ENCODE measurements at places on chromosomes 2 and 18.

DNA sequence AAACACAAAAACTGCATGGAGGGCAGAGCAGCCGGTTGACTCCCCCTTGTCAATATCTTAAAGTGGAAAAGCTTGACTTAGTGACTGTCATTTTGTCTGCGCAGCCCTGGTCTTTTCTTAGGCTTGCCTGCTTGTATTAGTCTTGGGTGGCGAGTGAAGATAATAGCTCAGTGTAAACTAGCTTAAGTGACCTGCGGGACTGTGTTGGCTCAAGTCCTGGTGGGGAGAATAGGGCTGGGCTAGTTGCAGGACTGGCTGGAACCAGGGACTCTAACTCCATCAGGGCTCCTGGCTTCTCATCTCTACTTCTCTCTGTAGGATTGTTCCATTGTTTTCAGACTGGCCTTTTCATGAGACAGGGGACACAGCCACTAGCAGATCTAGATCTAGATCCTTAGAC, 8.1 kb upstream of the ATG16L1 start:
- DNase-seq: no peak

DNA sequence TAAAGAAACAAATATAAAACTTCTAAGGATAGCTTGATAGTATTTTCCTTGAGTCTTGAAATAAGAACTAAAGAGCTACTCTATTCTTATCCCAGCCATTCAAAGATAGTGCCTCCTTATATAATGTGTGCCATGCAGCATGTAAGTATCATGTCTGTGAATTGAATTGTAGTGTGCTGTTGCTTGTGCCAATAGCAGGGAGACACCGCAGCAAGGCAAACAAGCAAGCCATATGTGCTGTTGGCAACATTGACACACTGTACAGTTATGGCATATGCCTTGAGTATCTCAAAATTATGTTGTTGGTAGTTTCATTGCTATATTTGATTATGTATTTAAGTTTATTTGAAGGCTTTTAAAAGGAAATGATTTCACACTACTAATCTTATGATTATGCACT, 58.2 kb downstream of the ERBB4 start:
- DNase-seq: no peak

DNA sequence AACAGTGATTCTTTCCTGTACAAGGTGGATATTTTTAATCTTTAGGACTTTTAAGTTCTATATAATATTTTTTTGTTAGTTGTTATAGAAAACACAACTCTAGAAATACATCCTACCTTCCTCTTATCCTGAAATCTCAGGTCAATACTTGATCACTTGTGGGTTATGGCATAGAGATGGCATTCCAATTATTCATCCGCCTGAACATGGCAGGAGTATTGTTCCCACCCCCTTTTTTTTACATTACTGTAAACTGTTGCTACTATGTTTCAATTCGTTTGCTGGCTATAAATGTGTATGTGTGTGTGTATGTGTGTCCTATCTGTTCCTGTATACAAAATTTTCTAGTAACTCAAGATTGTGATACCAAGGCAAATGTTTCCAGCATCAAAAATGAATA, 43.3 kb upstream of the FN1 start:
- no peak for DNase-seq

GRCh38 chr2:83956991-83957390, 502.1 kb downstream of the SUCLG1 start:
- DNase-seq: no peak

DNA sequence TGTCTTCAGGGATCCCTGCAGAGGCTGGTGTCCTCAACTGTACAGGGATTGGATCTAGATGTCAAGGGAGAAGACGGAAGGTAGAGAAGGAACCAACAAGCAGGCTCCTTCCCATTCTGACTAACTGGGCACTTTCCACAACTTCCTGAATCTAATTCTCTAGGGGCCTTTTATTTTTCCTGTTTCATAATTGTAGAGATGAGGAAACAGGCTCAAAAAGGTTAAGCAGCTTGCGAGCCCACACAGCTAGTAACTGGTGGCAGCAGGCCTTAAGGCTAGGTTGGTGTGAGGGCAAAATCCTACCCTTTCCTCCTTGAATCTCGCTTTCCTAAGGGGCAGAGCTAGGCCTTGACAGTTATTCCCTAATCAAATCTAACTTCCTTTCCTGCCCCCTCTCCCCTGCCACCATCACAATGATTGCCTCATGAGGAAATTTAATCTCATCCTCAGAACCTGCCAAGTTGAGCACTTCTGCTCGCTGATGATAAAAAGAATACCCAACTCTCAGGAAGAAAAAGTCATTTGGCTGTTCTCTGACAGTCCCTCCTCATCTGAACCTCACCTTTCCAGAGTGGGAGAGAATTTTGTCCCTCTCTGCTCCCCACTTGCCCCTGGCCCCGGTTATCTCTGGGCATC, 35.7 kb upstream of the POLE4 start:
- DNase-seq: no peak

DNA sequence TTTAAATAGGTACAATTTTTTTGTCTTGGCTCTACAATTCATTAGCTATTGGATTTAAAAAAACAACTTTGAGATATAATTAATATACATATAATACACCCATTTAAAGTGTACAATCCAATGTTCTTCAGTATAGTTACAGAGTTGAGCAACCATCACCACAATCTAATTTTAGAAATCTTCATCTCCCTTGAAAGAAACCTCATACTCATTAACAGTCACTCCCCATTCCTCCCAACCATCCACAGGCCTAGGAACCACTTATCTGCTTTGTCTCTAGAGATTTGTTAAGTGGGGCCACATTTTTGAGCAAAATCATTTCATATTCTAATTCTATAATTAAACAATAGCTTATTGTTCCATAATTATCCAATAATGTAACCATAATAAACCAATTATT, 32.6 kb downstream of the MRPL33 start:
- no peak for DNase-seq

DNA sequence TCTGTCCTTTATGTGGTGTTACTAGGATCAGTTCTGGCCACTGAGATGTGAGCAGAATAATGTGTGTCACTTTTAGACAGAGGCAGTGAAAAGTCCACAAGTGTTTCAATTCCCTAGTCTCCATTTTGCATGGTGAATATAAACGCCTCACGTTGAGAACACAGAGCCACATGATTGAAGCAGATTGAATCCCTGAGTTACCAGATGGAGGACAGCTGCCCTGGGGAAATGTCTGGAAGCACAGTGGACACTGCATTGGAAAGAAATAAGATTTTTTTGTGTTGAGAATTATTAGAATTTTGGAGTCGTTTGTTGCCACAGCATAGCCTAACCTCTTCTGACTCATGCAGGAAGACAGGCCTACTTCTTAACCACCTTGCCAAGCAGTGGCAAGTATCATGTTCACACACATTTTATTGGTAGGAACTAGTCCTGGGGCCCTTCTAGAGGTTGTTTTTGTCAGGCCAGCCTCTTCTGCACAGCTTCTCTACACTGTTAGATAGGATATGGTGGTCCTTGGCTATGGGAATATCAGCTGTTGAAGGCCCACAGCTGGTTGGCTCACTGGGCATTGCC, 188.6 kb downstream of the TMEM182 start:
- no peak for DNase-seq

DNA sequence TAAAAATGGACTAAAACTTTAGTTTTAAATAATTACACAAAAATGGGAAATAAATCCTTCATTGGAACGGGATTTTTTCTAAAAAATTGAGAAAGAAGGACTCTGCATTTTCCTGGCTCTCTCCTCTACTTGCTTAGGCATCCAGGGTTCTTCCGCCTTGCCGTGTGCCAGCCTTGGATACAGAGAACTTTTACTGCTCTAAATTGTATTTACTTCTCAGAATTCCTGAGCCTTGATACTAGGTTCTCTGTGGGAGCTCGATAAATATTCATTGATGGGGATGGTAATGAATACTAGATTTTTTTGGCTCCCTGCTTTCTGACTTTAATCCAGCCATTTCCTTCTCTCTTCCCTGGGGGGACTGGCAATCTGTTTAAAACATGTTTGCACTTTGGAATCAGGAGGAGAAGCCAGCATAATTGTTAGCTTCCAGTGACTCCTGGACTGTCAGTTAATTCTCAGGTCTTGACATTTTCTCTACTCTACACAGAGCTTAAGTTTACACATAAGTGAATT, 746.1 kb upstream of the LRRTM1 start:
- DNase-seq: no peak

GRCh38 chr2:237181844-237182243, 96.2 kb downstream of the COPS8 start:
- DNase-seq: no peak

GRCh38 chr2:108573061-108573460, 38.8 kb downstream of the LIMS1 start:
- no peak for DNase-seq

DNA sequence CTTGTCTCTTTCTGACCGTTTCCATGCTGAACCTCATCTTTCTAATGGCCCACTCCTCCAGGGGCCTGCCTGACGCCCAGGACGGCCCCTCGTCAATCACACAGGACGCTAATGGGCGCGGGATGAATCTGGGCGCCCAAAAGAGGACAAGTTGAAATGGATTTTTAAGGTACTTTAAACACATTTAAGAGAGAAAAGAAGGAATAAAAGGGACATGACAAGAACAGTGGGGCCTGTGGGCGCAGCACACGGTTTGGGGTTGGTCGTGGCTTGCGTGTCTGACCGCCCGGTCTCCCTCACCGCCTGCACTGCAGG, 607 bp upstream of the UBE2F start:
- no peak for DNase-seq

GRCh38 chr2:85355073-85355410, 473 bp downstream of the ELMOD3 start:
- DNase-seq: no peak

DNA sequence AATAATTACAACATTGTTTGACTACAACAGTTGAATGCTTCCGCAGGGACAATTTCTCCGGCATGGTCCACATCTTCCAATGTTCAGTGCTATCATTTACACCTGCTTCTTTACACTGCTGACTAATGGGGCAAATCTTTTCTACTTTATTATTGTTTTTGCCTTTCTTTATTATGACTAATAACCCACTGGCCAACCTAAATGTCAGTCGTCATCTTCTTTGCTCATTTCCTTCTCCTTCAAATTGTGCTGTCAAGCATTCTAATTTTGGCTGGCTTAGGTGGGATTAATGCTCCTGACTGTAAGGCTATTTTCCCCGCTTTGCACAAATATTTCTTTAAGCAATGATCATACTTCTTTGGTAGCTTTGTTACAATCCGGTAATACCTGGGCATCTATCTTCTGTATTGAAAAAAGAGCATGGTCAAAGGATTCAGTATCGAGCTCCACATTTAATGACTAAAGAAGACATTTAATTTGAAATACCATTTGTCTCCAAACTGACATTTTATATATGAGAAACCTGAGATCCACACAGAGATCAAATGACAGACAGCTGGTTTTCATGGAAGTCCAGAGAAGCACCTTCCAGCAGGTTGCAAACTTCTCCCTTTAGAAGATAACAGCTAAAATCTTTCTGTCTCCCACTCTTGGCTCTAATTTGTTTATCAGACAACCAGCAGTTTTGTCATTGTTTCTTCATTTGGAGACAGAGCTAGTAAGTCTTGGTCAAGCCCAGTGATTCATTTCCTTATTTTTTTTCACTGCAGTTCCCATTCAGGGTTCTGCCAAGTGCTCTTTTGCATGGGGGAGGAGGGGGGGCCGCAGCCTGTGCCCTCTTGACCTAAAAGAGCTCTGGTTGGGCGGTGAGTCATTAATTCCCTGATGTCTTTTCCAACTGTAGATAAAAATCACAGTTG, 132.9 kb downstream of the SOCS6 start:
- no peak for DNase-seq

- no peak for DNase-seq
Measured at GRCh38 chr2:52327641-52328040, 1295.7 kb upstream of the NRXN1 start.

- peak; percentile 44 for DNase-seq
Measured at GRCh38 chr18:48952287-48953103, 1.7 kb upstream of the SMAD7 start.

DNA sequence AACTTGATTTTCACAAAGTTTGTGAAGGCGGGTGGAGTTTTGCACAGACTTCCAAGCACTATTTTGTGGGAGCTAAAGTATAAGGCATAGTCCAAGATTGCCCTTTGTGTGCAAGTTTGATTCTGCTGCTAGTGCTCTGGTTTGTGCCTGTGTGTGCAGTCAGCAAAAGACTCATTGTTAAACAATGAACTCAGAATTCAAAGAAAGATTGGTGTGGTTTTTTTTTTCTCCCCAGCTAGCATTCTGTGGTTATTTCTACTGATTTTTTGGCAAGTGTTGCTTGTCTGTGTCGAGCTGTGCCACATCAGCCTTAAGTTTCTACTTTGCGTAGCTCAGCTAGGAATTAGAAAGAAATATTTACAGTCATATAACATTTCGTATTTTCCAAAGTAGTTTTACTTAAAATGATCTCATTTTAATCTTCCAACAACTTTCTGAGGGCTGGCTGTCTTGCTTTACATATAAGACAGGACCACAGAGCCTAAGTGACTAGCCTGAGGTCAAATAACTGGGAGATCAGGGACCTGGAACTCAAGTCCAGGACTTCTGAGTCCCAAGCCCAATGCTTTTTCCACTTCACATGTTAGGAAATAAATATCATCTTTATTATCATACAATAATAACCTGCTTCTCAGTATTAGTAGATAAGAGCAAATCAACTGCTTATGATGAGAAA, 69.8 kb downstream of the BABAM2 start:
- DNase-seq: no peak

- DNase-seq: no peak
Measured at GRCh38 chr2:67340133-67341011, 56.8 kb upstream of the ETAA1 start.

DNA sequence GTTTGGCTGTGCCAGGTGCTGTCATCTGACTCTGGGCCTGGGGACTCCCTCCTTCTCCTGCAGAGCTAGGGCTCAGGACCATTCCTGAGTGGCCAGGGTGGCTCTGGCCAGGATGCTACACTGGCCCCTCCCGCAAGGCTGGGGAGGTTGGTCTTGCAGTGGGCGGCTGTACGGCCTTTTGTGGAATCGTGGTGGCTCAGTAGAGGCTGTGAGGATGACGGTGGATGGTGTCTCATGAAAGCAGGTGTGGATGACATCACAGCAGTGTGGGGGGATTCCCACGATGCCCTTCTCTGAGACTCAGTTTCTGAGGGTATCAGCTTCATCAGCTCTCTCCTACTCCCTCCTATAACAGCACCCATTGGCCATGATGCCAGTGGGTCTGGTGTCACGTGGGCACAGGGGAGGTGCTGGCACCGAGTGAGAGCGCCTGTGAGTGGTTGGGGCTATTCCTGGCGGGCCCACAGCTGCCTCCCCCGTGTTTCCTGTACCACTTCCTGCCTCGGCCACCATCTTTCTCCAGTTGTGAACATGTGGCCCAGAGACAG, 144.2 kb upstream of the HDAC4 start:
- DNase-seq: peak; percentile 70

- DNase-seq: no peak
Measured at GRCh38 chr2:25281941-25282340, 59.8 kb downstream of the DNMT3A start.

- DNase-seq: no peak
Measured at GRCh38 chr2:101921319-101921952, 70.3 kb upstream of the IL1R2 start.

Measured in activated T-cell treated with anti-CD3 and anti-CD28 coated beads for 48 hours (primary cell).